ENCODE measurements at places on chromosomes 7 and 10.

DNA sequence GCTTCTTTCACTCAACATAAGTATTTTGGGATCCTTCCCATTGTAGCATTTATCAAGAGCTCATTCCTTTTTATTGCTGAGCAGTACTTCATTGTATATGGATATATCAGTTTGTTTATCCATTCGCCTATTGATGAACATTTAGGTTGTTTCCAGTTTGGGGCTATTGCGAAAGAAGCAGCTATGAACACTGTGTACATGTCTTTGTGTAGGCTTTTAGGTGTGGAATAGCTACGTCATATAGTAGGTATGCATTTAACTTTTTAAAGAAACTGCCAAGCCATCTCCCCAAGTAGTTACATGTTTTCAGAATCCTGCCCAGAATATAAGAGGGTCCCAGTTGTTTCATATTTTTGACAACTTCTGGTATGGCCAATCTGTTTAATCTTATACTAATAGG is 468.1 kb downstream of the IPMK start:
- DNase-seq: no peak

DNA sequence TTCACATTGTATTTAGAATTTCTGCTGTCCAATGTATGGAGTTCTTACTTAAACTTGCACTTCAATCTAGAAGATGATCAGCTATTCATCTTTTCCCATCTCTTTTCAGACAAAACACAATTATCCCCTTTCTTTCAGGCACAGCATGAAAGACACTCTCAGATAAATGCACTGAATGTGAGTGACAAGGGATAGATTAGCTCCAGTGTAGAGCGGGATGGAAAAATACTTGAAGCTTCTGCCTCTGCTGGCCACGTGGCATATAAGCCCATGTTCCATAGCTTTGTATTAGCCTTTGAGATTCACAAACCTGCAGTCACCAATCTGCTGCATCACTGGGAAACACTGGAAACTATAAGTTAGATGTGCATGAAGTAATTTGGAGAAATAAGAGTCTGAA is 162.2 kb upstream of the FAM3C start:
- DNase-seq: no peak

GRCh38 chr7:81499262-81500116 is 270.4 kb downstream of the HGF start:
- no peak for DNase-seq

DNA sequence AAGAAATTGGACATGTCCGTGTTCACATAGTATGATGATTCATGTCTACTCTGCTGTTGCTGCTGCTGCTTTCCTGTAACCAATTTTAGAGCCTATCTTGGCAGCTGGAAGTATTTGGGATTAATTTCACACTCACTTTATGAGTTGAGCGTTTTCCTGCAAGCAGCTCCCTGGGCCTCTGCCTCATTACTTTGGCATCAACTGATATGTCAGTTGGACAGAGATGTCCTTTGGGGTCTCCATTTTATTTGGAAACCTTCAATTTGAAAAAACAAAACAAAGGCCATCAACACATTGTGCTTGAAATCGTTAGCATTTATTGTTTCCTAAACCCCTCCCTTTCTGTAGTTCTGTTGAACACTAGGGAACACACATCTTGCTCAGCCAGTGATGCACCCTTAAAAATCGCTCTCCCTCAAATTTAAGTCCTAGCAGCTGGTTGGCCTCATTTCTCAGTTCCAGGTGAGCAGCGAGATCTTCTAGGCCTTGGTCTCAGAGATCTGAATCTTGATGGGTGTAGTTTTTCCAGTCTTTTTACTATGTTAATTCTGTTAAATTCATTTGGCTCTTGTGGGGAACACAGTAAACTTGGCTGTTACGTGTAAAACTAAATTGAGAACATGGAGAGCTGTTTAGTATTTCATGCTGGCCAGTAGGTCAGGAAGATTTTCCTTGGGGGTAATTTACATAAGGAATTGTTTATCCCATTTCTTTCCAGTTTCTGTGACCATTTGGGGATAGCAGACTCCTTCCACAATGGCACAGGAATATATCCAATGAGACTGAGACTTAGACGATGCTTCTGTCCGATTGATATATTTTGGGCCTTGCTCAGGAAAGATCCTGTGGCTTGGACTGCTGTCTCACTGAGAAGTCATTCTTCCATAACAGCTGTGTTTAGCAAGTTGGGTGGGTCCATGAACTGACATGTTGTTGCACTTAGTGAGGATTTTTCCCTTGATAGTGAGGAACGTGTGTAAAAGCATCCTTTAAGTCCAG is 371.6 kb downstream of the BBS9 start:
- no peak for DNase-seq

DNA sequence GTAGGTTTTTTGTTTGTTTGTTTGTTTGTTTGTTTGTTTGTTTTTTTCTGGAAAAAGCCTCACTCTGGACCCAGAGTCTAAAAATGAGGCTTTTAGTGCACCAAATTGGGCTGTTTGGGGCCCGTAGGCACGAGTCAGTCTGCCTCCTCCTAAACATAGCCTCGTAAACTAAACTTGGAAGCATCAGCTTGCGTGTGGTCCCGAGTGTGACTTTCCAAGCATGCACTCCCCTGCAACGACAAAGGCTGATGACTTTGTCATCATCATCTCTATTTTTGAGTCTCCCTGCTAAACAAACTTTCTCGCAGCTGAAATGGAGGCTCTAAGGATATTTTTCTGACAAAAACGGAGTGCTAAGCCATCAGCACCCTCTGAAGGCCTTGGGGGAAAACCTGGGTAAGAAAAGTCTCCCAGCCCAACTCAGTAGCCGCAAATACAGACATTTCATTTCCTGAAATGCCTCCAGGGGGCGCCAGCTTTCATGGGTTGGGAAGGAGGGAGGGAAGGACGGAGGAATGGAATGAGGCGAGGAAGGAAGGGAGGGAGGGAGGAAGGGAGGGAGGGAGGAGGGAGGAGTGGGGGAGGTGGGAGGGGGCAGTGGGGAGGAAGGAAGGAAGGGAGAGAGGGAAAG is 245.9 kb downstream of the KCNMA1 start:
- DNase-seq: no peak

DNA sequence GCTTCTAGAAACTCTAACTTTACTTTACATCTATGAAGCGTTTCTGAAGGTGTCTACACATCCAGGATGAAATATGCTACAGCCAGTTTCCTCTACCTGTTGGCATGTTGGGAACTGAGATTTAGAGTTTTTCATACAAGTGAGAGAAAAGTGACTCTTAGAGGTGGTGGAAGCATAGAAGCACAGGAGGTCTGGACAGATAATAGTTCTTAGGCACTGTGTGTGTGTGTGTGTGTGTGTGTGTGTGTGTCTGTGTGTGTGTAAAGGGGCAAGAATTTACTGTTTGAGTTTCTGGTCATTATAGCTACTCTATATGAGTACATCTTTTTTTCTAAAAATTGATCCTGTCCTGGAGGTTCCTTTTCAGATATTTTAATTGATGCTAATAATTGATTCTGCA is 110.7 kb upstream of the MTPN start:
- no peak for DNase-seq

GRCh38 chr7:85750454-85750949 is 563.6 kb upstream of the SEMA3D start:
- no peak for DNase-seq

- no peak for DNase-seq
These were observed 44.6 kb downstream of the HGF start for GRCh38 chr7:81725003-81725811.

- no peak for DNase-seq
These were observed 99.6 kb downstream of the SVIL start for GRCh38 chr10:29535012-29535777.

DNA sequence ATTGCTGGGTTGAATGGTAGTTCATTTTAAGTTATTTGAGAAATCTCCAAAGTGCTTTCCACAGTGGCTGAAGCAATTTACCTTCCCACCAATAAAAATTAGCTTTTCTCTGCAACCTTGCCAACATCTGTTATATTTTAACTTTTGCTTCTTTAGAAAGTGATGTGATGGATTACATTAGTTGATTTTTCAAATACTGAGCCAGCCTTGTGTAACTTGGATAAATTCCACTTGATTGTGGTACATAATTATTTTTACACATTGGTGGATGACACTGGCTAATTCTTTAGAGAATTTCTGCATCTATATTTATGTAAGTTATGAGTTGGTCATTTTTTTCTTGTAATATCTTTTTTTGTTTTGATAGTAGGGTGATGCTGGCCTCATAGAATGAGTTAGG is 634.1 kb downstream of the GALNT17 start:
- DNase-seq: no peak

All from central memory CD4-positive, alpha-beta T cell (primary cell).